ENCODE measurements at places on chromosomes 5 and 9.

GRCh38 chr5:180555168-180555921, 36.0 kb downstream of the SCGB3A1 start:
- DNase-seq, result no peak

DNA sequence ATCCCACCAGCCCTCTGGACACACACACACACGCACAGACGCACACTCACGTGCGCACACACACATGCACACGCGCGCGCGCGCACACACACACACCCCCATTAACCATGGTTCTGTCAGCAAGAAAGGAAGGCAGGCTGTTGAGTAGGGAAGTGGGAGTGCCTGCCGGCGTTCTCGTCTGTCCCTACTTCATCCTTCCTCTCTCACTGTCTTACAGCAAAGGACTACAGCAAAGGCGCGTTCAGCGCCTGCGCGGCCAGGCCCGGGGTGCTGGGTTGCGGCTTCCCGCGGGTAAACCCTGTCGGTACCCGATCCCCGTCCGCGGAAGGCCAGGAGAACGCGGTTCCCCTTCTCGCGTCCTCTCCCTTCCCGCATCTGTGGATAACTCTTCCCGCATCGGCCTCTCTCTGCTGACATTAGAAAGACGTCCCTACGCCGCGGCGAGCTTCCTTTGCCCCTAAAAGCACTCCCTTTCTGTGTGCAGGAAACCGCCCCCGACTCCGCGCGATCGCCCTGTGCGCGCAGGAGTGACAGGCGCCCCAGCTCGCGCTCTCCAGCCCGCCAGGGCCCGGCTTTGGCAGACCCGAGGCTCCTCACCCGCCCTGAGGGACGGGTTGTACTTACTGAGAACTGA, 219.2 kb downstream of the AGTPBP1 start:
- peak; percentile 51 for DNase-seq

DNA sequence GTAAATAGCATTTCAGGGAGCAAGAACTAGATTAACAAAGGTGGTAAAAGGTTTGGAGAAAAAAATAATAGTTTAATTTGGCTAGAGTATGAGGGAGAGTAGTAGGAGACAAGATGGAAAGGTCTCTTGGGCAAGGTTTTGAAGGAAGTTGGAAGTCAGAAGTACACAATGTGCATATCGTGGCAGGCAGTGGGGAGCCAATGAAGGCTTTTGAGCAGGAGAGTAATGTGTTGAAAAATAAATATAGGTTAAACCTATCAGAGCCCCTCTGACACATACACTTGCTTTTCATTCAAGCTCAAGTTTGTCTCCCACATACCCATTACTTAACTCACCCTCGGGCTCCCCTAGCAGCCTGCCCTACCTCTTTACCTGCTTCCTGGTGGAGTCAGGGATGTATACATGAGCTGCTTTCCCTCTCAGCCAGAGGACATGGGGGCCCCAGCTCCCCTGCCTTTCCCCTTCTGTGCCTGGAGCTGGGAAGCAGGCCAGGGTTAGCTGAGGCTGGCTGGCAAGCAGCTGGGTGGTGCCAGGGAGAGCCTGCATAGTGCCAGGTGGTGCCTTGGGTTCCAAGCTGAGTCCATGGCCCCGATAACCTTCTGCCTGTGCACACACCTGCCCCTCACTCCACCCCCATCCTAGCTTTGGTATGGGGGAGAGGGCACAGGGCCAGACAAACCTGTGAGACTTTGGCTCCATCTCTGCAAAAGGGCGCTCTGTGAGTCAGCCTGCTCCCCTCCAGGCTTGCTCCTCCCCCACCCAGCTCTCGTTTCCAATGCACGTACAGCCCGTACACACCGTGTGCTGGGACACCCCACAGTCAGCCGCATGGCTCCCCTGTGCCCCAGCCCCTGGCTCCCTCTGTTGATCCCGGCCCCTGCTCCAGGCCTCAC, at the start of gene CA9:
CA9 (plus strand) TSS at position 797 of the 893 bp plus-strand sequence; CDS start at position 829, 32 bp downstream.
- DNase-seq, result no peak

DNA sequence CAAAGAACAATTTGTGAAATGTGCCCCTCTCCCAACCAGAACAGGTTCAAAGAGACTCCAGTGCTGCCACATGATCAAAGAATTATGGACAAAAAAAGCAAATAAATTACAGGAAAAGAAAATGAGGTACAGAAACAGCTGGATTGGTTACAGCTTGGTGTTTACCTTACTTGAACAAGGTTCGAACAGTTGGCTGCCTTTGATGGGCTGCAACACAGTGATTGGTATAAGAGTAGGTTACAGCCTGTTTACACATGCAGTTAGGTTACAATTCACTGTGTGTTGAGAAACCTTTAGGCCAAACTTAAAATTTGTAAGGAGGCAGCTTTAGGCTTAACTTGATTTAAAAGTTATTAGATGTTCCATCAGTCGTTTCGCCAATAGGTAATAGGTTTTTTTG, 3.4 kb upstream of the MOCS2 start:
- DNase-seq, result no peak

DNA sequence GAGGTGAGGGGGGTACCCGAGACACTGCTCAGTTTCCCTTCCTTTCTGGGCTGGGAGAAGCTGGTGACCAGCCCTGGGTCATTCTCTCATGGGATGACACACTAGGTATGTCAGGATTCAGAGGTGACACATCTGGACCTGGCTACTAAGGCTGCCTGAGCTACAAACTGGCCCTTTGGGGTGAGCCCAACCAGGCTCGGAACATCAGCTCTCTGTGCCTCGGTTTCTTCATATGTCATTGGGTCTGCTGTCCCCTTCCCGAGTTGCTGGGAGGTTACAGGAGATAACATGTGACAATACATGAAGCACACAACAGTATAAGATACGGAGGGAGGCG, 11.8 kb downstream of the CARD19 start:
- no peak for DNase-seq

- peak; percentile 69 for DNase-seq
Observed at GRCh38 chr5:143222287-143223231, 180.9 kb downstream of the NR3C1 start.

- DNase-seq, result peak; percentile 77
Observed at GRCh38 chr9:38008168-38009034, 60.6 kb downstream of the SHB start.

DNA sequence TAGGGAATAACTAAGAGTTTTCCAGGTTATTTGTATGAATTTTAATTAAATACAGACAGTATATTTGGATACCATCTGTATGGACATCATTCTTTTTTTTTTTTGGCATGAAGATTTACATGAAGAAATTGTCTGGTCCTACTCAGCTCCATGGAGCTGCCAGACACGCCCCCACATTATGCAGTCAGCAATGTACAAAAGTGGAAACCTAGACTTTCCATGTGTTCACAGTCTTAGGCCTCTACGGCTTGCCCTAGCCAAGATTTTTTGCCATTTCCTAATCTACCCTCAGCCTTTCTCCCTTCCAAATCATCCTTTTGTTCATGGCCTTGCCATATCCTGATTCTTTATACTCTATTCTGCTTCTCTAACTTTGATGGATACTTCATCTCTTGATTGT, 207.1 kb downstream of the SGCD start:
- no peak for DNase-seq

GRCh38 chr5:180126716-180127681, 55.4 kb upstream of the RNF130 start:
- DNase-seq, result peak; percentile 50

DNA sequence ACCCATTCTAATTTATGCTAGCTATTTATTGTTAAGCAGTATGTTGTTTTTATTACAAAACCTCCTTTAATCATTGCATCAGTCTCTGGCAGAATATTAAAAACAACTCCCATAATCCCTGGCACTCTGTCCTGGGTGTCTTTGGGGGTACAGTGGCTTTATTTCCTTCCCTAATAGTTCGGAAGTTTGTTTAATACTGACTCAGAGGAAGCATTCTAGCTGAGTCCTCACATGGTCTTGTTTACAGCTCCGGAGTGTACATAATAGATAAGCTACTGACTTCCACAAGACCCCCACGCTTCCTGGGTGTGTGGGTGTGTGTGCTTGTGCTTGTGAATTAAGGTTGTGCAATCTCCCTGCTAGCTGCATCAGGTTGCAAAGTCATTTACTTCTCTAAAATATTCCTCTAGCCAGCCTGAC, 149.8 kb upstream of the CDKN2B start:
- no peak for DNase-seq

DNA sequence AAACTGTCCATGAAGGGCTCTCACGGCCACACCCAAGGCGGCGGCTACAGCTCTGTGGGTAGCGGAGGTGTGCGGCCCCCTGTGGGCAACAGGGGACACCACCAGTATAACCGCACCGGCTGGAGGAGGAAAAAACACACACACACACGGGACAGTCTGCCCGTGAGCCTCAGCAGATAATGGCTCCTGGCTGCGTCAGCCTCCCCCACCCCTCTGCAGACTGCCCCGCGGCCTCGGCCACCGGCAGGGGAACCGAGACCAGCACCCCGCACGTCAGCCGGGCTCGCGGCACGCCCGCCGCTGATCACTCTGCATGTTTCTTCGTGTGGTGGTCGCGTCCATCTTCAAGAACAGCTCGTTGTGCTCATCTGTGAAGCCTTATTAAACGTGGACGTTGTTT, 41.5 kb downstream of the TENT4A start:
- no peak for DNase-seq
